ENCODE measurements at places on chromosomes 12 and 14. TPM values are rescaled to one million over a fixed set of nuclear protein-coding genes. Genes with fewer than 3 reads are reported as not detected.

Gene LALBA
- total RNA-seq, result not detected

Gene KLRC2
- total RNA-seq, result 1.7 TPM

Gene SLC7A8
- total RNA-seq, result 0.57 TPM

Gene TSPAN8
- total RNA-seq, result not detected

Gene MYF6
- total RNA-seq, result not detected

Gene TBC1D30
- 0.05 TPM for total RNA-seq

Gene OTX2
- total RNA-seq, result not detected

Gene STXBP6
- total RNA-seq, result not detected

Gene AGAP2
- 68.6 TPM for total RNA-seq

Gene SLC35E3
- 9.6 TPM for total RNA-seq

Gene PKP2
- not detected for total RNA-seq

Gene IFNG
- 3.1 TPM for total RNA-seq

Gene CCDC196
- not detected for total RNA-seq

Gene LUM
- total RNA-seq, result not detected

Gene NRL
- 3.4 TPM for total RNA-seq

Gene SDR9C7
- not detected for total RNA-seq
